ENCODE measurements at places on chromosomes 13 and 19.

DNA sequence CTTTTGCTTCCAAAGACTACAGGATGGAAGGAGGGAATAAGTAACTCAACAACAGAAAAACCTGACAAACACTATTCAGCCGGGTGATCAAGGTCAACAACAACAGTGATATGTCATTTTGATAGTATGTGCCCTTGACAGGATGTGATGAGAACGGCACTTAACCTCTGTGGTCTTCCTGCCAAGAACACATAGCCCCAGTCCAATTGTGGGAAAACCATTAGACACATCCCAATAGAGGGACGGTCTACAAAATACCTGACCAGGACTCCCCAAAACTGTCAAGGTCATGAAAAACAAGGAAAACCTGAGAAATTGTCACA lies 43.1 kb upstream of the AMER2 start:
- no peak for DNase-seq

DNA sequence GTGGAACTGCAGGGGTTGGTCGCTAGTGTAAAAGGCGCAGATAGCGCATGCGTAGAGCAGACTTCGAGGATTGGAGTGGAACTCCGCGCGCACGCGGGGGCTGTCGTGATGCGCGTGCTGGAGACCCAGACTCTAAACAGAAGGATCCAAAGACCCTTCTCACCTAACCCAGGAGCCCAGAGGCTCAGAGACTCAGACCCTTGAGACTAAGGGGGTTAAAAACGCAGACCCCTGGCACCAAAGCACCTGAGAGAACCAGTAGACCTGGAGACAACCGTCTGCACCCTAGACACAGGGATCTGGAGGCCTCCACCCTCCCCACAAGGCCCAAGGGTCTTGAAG lies 567 bp upstream of the CTU1 start:
- DNase-seq: no peak

- DNase-seq: no peak
These were observed 47.1 kb upstream of the MRI1 start for GRCh38 chr19:13717194-13717643.

- no peak for DNase-seq
These were observed 12.7 kb upstream of the ZNF443 start for GRCh38 chr19:12453495-12453894.

- DNase-seq: no peak
These were observed 29.1 kb downstream of the BRD4 start for GRCh38 chr19:15303105-15303780.

DNA sequence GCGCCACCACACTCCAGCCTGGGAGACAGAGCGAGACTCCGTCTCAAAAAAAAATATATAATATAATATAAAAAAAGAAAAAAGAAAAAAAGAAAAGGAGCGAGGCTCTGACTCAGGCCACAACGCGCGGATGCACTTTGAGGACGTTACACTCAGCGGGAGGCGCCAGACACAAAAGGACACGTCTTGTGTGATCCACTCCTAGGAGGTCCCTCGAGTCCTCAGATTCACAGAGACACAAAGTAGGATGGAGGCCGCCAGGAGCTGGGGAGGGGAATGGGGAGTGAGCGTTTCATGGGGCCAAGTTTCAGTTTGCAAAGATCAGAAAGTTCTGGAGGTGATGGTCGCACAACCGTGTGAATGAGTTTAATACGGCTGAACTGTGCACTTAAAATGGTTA lies 8.5 kb upstream of the ABHD17A start:
- DNase-seq: no peak

GRCh38 chr13:61252213-61252612 lies 163.4 kb downstream of the PCDH20 start:
- no peak for DNase-seq

GRCh38 chr13:60164234-60164889 lies 634 bp upstream of the DIAPH3 start:
- no peak for DNase-seq

- DNase-seq: no peak
These were observed 20.4 kb downstream of the PLIN4 start for GRCh38 chr19:4497770-4498389.

DNA sequence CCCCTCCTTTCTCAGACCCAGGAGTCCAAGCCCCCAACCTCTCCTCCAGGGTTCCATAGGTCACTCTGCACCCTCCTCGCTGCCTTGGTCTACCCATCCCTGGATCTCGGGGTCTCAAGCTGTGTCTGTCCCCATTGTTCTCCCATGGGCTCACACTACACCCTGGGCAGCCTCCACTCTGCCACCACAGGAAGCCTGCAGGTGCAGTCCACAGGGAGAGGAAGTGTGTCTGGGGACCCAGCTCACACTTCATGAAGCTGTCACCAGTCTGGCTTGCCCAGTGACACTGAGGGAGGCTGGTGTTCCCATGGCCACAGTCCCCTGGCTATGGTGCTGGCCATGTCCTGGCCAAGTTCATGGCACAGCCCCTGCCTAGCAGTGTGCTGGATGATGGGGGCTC lies 5.3 kb downstream of the NECTIN2 start:
- DNase-seq: no peak

GRCh38 chr19:42540071-42540553 lies 11.8 kb upstream of the CEACAM1 start:
- DNase-seq: no peak

- no peak for DNase-seq
These were observed 240.3 kb downstream of the SPRY2 start for GRCh38 chr13:80100636-80101035.

DNA sequence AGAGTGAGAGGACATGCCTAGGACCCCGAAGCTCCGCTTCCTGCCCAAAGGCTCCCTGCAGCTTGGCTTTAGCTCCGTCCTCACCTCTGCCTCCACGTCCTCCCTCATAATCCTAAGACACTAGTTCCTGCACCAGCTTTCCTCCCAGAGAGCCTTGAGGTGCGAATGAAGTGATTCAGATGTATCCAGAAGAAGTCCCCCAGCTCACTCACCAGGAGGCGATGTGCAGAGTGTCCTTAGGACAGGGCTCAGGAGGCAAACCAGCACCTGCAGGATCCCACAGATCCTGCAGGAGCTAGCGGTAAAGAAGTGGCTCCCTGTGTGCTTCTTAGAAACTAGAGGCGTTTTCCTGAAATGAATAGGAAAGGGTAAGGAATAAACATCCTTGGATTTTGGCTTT lies 109.7 kb downstream of the HSPH1 start:
- DNase-seq: no peak

- DNase-seq: no peak
These were observed 28.9 kb downstream of the ARL11 start for GRCh38 chr13:49657241-49657641.

DNA sequence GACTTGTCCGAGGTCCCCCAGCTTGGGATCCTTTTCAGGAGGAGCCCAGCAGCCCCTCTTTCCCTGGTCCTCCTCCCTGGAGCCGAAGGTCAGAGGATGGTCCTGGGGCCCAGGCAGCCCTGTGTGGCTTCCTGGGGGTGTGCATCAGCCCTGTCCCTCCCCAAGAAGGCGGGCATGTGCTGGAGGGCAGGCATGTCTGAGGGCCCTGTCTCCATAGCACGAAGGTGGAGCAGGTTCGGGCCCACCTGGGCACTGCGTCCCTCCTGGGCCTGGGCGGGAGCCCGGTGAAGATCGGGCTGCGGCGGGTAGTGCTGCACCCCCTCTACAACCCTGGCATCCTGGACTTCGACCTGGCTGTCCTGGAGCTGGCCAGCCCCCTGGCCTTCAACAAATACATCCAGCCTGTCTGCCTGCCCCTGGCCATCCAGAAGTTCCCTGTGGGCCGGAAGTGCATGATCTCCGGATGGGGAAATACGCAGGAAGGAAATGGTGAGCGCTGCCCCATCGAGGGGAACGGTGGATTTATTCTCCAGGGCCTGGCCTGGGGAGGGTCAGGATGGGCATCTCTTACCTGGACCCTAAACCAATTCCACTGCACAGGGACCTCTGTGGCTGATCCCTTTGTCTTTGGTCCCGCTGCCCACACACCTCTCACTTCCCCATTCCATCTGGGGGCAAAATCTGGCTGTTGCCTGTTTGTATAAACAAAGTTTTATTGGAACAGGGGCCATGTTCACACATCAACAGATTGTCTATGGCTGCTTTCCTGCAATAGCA lies 10.9 kb downstream of the TIMM13 start:
- DNase-seq: no peak

DNA sequence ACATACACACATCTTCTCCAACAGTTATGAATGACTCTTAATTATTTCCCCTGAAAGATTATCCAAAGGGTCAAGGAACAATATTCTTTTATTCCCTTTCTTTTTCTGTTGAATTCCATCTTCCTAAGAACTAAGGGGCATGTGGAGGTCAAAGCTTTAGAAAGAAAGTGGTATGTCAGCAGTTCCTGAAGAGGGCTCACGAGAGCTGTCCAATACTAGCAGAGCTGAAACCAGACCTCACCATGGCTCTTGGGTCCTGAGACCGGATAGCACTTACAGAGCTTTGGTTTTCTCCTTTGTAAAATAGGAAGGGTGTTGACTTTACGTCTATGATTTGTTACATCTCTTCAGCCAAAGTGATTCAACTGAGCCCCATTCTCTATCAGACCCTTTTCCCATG lies 109.8 kb upstream of the FREM2 start:
- DNase-seq: no peak

DNA sequence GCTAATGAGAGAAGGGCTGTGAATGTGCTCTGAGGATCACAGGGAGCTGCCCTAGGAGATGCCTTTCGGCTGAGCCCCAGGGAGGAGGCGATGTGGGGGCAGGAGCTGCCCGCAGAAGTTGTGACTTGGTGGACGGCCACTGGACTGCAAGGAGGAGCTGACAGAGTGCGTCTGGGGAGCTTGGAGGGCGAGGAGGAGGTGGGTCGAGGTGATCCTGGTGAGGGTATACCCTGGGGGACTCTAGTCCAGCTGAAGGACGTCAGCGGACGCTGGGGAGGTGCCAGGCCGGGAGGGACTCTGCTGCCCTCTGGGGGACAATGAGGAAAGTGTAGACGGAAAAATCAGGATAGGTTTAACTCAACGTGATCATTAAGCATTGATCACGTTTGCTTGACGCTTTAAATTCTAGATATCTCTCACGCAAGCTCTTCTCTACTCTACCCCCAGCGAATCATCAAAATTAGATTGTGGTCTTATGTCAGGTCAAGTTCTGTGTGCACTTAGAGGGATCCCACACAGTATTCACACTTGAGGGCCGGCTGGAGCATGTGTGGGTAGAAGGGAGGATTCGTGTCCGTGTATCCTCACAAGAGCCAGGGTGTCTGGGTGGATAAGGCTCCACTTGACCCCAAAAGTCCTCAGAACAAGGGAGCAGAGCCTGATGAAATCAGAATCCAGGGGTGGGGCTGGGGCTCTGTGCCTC lies 3.3 kb upstream of the CEACAM7 start:
- no peak for DNase-seq

DNA sequence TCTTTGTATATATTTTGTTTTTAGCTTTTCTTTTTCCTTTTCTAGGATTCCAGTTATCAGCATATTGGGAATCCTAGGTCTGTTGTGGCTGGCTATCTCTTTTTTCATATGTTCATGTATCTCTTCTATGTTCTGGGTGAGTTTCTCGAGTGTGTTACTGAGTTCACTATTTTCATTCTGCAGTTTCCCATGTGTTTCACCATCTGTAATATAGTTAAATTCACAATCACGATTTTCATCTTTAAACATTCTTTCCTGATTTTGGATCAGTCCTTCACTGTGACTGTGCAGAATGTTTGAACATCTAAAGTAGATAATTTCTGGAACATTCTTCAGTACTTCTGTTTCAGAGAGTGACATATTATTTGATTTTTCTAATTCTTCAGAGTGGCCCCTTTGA lies 862.1 kb downstream of the OLFM4 start:
- DNase-seq: no peak

GRCh38 chr13:80962855-80963254 lies 621.9 kb upstream of the SPRY2 start:
- peak; percentile 6 for DNase-seq

GRCh38 chr19:41918653-41919244 lies 9.5 kb downstream of the ERFL start:
- no peak for DNase-seq

DNA sequence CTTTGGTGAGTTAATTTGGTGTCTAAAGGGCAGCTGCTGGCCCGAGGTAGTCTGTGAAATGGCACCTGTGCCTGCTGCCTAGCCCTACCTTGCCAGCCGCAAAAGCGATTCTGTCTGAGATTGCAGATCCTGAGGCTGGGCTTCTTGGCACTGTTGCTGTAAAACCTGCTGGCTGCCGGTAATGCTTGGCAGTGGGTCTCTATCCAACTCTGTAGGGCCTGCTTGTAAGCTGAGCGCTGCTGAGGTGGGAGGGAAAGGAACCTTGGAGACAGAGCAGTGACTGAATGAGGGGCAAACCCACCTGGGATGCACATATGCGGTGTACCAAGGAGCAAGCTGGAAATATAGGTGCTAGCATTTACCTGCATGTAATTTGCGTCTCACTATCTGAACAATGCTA lies 11.7 kb downstream of the LCP1 start:
- DNase-seq: no peak

DNA sequence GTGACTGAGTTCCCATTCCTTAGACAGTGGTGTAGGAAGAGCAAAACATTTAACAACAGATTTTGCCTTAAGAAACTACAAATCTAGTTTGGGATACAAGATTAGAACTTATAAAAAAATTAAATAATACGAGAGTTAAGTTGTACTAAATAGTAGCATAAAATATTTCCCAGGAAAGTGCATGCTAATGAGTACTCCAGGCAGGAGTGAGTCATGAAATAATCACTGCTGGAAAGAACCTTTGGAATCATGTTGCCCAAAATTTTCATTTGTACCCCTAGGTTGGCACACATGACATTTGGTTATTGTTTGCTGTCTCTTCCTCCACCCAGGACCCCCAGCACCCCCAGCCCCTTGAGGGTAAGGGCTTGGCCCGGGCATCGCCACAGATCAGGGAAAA lies 26.3 kb upstream of the KL start:
- no peak for DNase-seq

DNA sequence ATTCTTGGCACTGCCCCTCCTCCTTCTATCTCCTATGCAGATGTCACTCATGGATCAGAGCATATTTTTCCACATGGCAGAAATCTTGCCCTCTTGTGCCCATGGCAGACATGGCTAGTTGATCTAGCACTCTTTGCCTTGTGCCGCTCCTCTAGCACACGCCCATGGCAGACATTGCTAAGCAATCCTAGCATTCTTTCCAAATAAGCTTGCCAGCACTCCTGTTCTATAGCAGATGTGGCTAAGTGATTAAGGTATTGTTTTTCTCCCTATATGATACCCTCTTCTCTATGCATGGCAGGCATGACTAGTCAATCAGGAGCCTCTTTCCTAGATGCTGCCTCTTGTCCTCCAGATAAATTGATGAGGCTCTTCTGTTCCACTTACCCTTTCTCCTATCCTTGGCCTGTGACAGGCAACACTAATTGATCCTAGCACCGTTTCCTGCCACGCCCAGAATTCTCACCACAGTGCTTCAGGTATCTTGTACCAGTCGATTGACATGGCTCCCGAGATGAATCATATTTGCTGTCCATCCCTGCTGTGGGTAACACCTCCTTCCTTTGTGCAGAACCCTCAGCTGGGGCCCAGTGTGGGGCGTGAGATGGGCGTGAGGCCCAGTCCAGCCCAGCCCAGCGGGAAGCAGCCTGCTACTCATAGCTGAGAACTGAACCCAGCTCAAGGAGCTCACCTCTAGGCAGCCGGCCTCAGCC lies 26.9 kb downstream of the TMED1 start:
- peak; percentile 49 for DNase-seq

- no peak for DNase-seq
These were observed 236.6 kb downstream of the NHLRC3 start for GRCh38 chr13:39274739-39275325.

All from fibroblast of the conjunctiva (primary cell).